Cardiac muscle cell (in vitro differentiated cells and primary cell): ENCODE measurements at places on chromosomes 2 and 18.
A peak's percentile ranks its signal among the peaks of the same experiment; 100 is the strongest.

- peaks cover 26% of the 10 kb centered on the region for H3K36me3 ChIP-seq
- H3K4me3 ChIP-seq = no peak overlapping the region
- peaks cover 53% of the 10 kb centered on the region for H3K4me1 ChIP-seq
- H3K27me3 ChIP-seq = no peaks in the 10 kb centered on the region
These were observed 7.6 kb downstream of the ITM2C start for GRCh38 chr2:230872151-230872967.

DNA sequence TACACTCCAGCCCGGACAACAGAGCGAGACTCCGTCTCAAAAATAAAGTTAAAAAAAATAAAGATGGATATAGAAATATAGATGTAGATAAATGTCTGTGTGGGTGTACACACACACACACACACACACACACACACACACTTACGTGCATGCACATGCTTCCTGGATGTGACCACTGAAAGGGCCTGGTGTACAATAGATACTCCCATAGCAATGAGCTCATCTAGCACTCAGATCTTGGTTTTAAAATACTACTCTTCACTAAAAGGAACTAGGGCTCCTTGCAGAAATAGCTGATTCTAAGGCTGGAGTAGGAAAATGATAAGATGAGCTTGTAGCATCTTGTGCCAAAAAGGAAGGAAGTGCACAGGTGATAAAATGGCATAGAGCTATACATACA, 39.1 kb downstream of the ROCK2 start:
- H3K27me3 ChIP-seq = no peaks in the 10 kb centered on the region
- no peak for DNase-seq
- H3K4me3 ChIP-seq = no peak overlapping the region
- H3K4me1 ChIP-seq = peaks cover 8% of the 10 kb centered on the region

DNA sequence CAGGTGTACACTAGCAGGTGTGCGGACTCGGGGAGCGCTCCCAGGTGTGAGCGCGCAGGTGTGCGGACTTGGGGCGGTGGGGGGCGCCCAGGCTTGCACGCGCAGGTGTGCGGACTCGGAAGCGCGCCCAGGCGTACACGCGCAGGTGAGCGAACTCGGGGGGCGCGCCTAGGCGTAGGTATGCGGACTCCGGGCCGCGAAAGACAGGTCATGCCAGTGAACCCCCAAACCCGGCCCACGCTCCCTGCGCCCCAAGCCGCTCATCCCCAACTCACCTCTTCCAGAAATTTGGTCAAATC, 342 bp downstream of the CYB5A start:
- H3K27me3 ChIP-seq = no peaks in the 10 kb centered on the region
- peak overlapping the region; percentile 62 for H3K4me3 ChIP-seq
- H3K27ac ChIP-seq = no peak overlapping the region
- no peaks in the 10 kb centered on the region for H3K36me3 ChIP-seq
- DNase-seq = no peak
- H3K4me1 ChIP-seq = peaks cover 19% of the 10 kb centered on the region

DNA sequence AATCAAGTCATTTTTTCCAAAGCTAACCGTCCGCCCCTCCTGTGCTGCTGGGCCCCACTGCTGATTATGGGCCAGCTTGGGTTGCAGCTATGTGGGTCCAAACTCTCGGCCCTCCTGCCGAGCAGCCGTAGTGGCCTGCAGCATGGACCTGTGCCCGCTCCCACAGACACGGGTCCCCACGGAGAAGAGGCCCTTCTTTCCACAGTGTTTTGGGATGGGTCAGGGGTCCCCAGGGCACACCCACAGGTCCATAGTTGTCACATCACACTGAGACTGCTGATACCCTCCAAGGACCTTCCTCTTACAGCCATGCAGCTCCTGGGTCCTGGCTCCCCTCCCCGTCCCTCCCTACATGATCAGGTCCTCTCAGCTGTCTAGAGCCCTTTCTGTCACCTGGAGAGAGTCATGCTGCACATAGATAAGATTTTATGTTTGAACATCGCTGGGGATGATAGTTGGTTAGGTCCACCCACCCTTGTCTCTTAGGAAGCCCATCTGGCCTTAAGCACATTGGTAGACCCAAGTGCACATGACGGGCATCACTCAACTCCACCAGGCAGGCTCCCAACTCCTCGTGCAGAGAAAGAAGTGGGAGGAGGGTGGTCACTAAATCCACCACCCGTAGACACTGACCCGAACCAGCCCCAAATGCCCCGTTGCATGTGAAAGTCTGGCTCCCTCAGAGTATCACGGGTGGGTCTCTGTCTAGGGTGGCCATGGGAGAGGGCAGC, 17.5 kb downstream of the GPR55 start:
- no peak overlapping the region for H3K4me3 ChIP-seq
- no peak for DNase-seq
- no peak overlapping the region for H3K27ac ChIP-seq
- H3K27me3 ChIP-seq = peaks cover 3% of the 10 kb centered on the region

DNA sequence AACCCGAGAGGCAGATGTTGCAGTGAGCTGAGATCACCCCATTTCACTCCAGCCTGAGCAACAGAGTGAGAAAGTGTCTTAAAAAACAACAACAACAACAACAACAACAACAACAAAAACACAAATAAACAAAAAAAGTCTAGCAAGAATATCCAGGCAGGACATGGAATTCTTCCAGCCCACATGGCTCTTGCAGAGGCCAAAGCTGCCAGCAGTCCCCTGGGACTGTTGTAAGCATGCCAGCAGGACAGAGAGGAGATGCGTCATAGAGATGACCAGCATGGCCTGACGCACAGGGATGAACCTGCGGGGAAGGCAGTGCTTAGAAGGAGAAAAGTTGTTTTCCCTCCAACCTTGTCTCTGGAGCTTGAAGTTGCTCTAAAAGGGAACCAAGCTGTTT, 182.3 kb upstream of the PGAP1 start:
- H3K27me3 ChIP-seq = no peaks in the 10 kb centered on the region
- no peak overlapping the region for H3K27ac ChIP-seq
- H3K36me3 ChIP-seq = no peaks in the 10 kb centered on the region
- H3K4me1 ChIP-seq = no peaks in the 10 kb centered on the region
- H3K4me3 ChIP-seq = no peak overlapping the region
